ENCODE measurements at places on chromosomes 13 and 19.

- no peak for DNase-seq
These were observed 79.1 kb upstream of the SPATA13 start for GRCh38 chr13:24081387-24081786.

DNA sequence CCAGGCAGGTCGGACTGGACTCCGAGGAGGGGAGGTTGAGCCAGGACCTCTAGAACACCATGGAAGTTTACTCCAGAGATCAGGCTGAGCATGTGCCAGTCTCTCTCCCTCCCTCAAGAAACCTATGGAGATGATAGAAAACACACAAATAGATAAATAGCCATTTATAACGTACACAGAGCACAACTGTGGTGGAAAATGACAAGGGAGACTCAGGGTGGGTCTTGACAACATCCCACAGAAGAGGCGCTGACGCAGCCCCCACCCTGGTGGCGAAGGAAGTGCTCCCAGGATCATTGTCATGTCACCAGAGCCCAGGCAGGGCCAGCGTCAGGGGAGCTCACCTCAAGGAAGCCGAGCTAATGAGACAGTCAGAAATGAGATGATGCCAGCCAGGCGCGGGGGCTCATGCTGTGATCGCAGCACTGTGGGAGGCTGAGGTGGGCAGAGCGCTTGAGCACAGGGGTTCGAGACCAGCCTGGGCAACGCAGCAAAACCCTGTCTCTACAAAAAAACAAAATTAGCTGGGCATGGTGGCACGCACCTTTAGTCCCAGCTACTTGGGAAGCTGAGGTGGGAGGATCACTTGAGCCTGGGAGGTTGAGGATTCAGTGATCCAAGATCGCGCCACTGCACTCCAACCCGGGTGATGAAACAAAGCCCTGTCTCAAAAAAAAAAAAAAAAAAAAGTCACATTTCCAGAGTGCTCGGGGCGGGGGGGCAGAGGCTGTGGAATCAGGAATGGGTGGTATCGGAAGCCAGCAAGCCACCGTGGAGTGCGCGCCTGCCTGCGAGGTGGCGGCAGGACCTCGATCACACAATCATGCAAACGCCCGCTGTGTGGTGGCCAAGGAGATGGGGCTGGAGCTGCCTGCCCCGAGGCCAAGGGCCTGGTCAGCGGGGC, 178.4 kb downstream of the KDM4B start:
- DNase-seq: no peak

DNA sequence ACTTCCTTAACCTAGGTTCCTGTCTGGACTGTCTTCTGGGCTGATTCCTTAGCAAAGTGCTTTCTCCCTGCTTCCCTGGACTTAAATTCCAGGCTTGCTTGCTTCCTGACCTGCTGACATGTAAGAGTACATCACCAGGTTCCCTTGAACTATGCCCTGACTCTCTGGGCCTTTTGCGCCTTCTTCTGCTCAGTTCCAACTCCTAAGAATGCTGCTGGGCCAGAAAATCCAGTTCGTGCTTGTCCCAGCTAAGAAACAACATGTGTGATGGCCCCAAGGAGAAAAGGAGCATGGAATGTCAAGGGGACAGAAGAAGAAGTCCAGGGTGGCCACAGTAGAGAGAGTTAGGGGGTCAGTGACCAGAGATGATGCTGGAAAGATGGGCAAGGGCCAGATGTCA, 42.6 kb upstream of the MBNL2 start:
- DNase-seq: no peak

- DNase-seq: peak; percentile 41
These were observed 150.2 kb downstream of the NDFIP2 start for GRCh38 chr13:79631051-79631659.

- DNase-seq: no peak
These were observed 232.0 kb downstream of the B3GLCT start for GRCh38 chr13:31431722-31432137.

DNA sequence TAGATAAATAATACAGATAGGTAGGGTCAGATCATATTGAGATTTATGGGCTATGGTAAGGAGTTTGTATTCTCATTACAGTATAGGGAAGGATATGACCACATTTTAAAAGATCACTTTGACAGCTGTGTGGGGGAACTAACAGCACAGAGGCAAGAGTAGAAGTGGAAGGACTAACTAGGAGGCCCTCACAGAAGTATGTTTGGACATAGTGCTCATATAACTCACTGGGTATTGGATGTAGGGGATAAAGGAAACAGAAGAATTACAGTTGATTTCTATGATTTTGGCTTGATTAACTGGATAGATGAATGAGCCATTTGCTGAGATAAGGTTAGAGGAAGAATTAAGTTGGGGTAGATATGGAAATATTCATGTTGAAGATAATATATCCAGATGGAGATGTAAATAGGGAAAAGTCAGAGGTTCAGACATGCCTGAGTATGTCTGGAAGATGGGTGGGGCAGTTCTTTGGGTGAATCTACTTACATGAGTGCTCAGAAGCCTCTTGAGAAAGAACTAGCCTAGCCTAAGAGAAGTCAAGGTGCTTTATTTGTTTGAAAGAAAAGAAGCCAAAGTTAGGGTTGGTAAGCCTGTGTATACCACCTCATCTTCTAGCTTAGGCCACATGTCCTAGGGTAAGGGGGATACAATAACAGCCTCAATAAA, 133.4 kb downstream of the NDFIP2 start:
- DNase-seq: no peak

DNA sequence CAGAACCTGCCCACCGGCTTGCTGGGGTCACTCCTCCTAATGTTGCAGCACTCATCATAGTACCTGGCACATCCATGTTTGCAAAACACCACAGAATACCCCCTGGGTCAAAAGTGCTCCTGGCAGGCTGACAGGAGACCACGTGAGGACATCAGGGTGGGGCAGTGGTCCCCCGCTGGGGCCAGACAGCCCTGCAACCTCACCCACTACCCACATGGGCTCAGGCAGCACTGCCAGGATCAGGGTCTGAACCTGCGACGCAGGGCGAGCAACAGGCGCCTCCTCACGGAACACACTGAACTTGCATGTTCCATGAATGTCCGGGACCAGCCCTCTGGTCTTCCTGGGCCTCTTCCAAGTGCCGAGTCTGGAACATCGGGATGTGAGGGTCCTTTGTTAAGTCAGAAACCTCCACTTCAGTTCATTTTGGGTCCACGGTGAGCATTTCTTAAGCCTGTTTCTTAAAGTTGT, 1.4 kb upstream of the SLC7A9 start:
- DNase-seq: no peak

DNA sequence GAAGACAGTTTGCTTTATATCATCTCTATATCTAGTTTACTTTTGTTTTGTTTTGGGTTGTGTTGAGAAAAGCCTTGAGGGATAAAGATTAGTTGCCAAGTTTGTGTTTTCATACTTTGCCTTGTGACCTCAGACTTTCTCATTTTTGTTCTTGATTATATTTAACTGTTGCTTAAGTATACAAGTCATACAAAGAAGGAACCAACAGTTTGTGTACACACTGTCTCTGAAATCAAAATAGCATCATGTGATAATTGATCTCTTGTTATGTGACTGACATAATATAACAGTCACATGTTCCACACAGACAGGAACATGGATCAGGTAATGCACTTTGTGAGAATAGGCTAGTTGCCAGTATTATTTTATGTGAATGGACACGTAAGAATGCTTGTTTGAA, 70.8 kb downstream of the SHISA2 start:
- peak; percentile 30 for DNase-seq

DNA sequence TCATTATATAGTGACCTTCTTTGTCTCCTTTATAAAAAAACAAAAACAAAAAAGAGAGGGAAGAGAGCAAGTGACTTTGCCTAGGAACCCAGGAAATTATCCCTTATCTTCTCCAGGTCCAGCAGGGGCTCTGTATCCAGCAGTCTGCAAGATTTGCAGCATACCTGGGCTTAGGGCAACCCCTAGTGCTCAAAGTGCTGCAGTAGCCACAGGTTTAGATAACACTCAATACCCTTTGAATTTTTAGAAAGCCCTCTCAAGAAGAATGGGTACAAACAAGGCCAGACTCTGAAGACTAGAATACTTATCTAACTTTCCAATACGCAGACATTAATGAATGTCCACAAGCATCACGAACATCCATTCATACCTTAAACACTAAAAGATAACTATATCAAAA, 43.2 kb downstream of the CCNA1 start:
- no peak for DNase-seq

- DNase-seq: no peak
These were observed 272.9 kb downstream of the SLITRK5 start for GRCh38 chr13:87944038-87944437.

GRCh38 chr13:108034909-108035410, 180.4 kb downstream of the LIG4 start:
- DNase-seq: no peak

GRCh38 chr13:44429311-44429710, 55.7 kb downstream of the SERP2 start:
- DNase-seq: no peak

DNA sequence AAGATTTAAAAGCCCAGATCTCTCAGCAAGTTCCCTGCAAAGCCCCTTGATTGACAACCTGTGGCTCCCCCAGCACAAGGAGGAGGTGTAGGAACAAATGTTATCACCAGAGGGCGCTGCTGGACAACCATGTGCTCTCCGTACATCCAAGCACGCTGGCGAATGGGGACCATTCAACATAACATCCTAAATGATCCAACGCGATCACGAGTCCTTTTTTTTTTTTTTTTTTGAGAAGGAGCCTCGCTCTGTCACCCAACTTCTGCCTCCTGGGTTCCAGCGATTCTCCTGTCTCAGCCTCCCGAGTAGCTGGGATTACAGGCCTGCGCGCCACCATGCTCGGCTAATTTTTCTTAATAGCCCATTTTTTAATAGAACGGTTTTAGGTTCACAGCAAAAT, 52.0 kb downstream of the NWD1 start:
- no peak for DNase-seq

DNA sequence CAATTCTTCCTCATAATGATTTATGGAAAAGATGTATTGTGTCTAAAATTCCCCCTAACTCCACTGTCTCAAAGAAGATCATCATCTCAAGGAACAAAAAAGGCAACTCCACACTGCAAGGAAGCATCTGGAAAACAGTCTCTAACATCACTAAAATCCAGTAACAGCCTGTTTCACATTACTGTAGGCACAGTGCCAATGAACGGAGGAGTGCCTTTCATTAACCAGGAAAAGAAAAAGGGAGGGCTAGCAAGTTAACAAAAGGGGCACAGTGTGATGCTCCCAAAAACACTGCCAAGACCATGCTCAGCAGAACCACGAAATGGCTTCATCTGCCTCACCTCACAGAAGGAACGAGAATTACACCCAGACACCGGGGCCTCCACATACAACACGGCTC, 8.5 kb downstream of the TMTC4 start:
- DNase-seq: peak; percentile 18

DNA sequence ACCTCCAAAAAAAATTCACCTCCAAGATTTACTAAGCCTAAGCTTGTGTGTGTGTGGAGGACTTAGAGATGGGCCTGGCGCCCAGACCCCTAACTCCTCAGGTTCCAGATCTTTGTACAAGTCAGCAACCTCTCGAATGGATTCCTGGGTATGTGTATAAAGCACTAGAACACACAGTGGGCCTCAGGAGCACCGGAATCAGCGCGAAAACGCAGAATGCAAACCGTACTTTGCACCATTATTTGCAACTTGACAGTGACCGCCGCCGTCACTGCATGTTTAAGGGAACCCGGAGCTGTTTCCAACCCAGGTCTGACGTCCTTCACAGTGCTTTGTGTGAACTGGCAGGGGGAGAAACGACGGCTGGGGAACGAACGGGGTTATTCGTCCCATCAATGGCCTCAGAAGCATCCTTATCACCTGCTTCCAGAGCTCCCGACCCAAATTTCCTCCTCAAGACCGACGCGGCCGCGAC, 688 bp downstream of the ZNF606 start:
- DNase-seq: no peak

GRCh38 chr19:2047449-2048103, 3.5 kb downstream of the MKNK2 start:
- DNase-seq: no peak

DNA sequence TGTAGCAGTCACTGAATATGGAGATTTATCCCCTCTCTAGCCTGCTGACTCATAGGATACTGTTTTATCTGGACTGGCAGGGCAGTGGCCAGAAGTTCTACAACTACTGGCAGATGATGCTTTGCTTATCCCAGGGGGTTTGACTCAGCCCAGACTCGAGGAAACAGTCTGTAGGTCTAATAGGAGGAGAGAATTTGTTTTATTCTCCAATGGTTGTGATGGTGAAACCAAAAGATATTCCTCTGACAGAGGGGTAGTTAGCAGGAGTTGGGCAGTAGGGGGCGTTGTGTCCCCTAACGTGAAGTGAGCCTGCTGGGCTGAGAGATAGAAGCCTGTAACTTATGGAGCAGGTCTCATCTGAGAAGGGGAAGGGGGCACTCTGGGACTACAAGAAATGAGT, 74.9 kb downstream of the WTIP start:
- DNase-seq: no peak

- DNase-seq: no peak
These were observed 20.5 kb downstream of the EPS8L1 start for GRCh38 chr19:55096061-55096701.

- DNase-seq: no peak
These were observed 4.0 kb downstream of the P2RY11 start for GRCh38 chr19:10115392-10116084.

- no peak for DNase-seq
These were observed 103.1 kb upstream of the RNF113B start for GRCh38 chr13:98280176-98280510.

- peak; percentile 57 for DNase-seq
These were observed at the start of gene TRPC4 for GRCh38 chr13:37869756-37870488. Gene TRPC4, minus strand, starts transcription at chr13:37869772. Its CDS starts 86,439 bp downstream, at chr13:37783333.

GRCh38 chr19:55230780-55231179, 2.2 kb upstream of the TMEM86B start:
- DNase-seq: no peak

GRCh38 chr13:37429976-37430375, 168.6 kb downstream of the POSTN start:
- no peak for DNase-seq
